ENCODE measurements at places on chromosomes 3 and 15.

DNA sequence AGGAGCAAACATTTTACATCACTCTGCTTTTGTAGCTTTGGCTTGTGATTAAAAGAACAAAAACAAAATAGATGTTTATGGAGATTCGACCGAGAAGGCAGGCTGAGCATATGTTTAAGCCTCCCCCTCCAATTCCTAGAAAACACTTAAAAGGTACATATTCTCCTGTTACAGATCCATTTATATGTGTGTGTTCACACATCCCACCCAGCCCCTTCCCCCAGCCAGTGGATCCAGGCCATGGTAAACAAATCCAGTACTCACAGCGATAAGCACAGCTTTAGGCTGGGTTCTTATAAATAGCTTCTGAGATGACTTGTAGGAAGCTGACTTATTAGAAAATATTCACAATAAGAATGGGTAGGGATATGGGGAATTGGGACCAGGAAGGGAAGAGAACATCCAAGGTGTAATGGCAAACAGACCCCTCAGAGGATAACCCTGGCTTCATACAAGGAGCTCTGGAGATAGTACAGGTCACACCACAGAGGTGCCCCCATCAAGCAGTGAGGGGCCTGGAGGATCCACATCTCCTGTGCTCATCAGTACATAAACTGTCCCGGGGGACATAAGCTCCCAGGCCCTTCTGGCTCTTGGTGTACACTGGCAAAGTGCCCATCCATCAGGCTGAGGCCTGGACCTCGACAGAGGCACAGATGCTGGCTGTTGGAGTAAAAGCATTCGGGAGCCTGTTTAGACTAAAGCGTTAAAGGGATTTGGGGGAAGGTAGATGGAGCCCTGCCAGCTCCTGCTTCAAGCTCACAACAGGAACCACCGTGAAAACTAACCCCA lies 70.0 kb upstream of the UBE2E1 start:
- no peak for DNase-seq

DNA sequence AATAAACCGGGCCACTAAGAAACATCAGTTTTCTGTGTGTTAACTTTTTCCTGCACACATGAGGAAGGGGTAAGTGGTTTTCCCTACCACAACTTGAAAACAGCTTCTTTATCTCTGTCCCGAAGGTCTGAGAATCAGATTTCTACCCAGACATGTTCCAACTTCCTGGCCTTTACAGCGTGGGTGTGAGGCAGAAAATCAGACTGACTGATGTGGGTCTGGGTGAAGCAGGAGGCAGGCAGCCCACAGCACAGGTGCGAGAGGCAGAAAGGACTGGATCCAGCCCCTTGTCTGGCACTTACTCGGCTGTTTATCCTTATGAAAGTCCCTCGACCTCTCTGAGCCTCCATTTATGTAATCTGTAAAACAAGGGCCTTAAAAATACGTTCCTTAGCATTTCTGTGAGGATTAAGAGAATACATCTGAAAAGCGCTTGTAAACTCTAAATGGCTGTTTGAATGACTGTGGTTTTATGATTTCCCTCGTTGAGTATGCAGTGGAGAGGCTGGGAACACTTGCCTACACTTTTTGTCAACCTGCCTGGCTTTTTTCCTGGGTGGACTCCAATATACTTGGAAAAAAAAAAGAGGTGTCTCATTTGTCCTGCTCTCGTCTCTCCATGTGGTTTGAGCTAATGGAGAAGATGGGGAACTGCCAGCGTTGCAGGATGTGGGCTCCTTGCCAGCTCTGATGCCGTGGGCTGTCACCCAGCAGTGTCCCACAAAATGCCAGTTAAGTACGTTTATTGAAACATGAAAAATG lies 3.1 kb downstream of the AGBL1 start:
- no peak for DNase-seq

DNA sequence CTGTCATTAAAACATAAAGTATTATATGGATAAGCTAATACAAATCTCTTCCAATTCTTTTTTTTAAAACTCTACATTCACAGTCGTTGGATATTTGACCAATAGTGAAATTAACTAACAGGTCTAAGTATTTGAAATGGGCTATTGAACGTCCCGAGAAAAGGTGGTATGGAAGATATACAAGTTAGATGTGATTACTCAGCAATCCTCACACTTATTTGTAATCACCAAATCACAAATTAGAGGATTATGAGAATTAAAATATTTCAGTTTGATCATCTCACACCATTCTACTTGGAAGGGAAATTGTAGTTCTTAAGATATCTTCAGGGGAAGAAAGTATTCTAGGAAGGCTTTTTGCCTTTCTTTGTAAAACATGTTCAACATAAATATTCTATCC lies 60.5 kb downstream of the GAP43 start:
- no peak for DNase-seq

GRCh38 chr3:55546866-55547669 lies 60.0 kb upstream of the WNT5A start:
- no peak for DNase-seq

- DNase-seq = no peak
These were observed 51.5 kb upstream of the UBP1 start for GRCh38 chr3:33491721-33492120.

GRCh38 chr3:31081018-31081662 lies 186.7 kb upstream of the GADL1 start:
- no peak for DNase-seq

GRCh38 chr3:18888370-18888769 lies 259.9 kb upstream of the KCNH8 start:
- DNase-seq = no peak

DNA sequence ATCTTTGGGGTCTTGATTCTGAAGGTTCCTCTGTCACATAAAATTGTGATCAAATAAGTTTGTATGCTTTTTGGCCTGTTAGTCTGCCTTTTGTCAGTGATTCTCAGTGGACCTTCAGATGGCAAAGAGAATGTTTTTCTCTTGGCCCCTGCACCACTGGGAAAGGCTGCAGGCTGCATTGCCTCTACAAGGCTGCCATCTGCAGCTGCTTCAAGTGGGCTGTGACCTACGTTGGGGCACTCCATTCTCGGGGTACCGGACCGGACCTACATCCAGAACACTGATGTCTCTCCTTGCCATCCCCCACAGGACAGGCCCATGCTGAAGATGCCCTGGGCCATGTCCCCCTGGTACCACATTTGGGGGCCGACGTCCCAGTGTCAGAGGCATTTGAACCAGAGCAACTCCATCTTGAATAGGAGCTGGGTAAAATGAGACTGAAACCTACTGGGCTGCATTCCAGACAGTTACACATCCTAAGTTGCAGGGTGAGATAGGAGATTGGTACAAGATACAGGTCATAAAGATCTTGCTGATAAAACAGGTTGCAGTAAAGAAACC lies 37.5 kb upstream of the MFGE8 start:
- no peak for DNase-seq

GRCh38 chr3:144252896-144253295 lies 281.3 kb downstream of the DIPK2A start:
- DNase-seq = no peak

- DNase-seq = no peak
These were observed 69.5 kb upstream of the NEO1 start for GRCh38 chr15:72982714-72983113.

DNA sequence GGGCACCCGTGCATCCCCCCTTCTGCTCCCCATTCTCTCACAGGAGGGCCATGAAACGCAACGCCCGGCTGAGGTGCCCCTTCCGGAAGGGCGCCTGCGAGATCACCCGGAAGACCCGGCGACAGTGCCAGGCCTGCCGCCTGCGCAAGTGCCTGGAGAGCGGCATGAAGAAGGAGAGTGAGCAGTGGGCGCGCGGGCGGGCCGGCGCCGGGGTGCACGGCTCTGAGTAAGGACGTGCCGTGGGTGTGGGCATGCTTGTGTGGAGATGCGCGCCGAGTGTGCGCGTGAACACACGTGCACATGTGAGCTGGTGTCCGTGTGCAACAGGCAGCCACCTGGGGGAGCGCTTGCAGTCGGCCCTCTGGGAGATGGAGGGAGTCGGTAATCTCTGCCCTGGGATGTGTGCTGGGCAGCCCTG lies 28.1 kb downstream of the NR1I2 start:
- DNase-seq = peak; percentile 5

GRCh38 chr15:68818769-68819494 lies 1.8 kb downstream of the ANP32A start:
- no peak for DNase-seq

- no peak for DNase-seq
These were observed 539.0 kb downstream of the FGF12 start for GRCh38 chr3:192188218-192188835.

- DNase-seq = no peak
These were observed 98.5 kb upstream of the MME start for GRCh38 chr3:154981664-154982063.

DNA sequence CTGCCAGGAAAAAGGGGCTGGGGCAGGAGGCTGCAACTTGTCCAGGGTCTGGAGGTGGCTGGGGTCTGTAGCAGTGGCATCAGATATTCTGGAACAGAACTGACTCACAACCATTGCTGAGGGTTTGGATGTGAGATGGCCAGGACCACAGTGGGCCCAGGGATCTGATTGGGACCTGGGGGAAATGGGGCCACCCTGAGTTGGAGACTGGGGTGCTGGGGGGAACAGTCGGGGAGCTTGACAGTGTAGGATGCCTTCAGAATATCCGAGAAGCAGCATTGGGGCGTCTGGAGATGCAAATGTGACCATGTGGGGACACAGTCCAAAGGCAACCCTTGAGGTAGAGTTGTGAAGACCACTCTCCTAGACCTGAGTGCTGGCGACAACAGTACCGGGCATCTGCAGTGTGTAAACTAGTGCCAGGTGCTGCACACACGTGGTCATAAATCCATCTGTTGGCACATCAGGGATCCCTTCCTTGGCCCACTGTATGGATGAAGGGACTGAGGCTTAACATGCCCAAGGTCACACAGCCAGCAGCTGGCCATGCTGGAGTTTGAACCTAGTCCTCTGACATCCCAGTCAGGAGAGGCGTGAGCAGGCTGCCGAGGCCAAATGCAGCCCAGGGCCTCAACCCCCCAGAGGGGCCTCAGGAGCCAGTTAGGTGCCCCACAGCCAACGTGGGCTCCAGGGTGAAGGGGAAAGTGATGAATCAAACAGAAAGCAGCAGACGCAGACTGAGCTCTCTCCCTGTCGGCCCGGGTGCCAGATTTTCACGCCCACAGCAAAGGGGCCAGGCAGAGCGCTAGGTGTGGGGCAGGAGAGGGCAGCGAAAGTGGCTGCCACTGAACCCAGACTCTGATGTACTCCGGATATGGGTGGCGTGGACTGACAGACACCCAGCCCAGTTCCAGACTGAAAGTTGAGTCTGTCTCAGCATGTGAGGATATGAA lies 18.8 kb downstream of the HEMK1 start:
- peak; percentile 81 for DNase-seq

- DNase-seq = no peak
These were observed 69.8 kb downstream of the FGF7 start for GRCh38 chr15:49492830-49493229.

DNA sequence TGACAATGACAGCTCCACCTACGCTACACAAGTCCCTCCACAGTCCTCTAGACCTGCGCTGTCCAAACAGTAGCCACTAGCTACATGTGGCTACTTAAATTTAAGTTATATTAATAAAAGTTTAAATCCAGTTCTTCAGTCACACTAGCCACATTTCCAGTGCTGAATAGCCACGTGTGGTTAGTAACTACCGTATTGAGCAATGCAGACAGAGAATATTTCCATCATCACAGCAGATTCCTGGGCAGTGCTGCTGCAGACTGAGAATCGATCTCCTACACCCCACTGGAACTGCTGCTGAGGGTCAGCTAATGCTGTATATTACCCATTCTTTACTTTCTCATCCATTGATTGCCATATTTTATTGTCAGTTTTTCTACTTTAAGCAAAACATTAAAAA lies 40.9 kb downstream of the HDC start:
- DNase-seq = no peak
